Small intestine (tissue), 16 donors: ENCODE measurements at places on chromosomes 3 and 15.

DNA sequence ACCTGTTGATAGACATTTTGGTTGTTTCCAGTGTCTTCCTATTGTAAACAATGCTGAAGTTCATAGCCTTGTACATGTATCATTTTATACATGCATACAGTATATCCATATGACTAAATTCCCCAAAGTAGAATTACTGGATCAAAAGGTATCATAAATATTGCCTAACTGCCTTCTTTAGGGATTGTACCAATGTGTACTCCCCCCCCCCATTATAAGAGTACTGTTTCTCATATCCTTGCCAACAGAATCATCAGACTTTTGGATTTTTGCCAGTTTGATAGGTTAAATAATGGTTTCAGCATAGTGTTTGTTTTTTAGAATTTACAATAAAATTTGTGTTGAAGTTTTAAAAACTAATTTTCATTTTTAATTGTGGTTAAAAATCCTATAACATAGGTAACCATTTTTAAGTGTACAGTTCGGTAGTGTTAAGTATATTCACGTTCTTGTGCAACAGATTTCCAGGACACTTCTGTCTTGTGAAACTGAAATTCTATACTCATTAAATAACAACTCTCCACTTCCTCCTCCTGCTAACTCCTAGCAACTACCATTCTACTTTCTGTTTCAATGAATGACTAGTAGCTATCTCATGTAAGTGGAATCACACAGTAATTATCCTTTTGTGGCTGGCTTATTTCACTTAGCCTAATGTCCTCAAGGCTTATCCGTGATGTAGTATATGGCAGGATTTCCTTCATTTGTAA lies 30.8 kb upstream of the MAP3K13 start:
- DNase-seq, result peak; percentile 89

GRCh38 chr3:69406163-69406562 lies 20.3 kb upstream of the FRMD4B start:
- DNase-seq, result no peak

GRCh38 chr3:132997404-132998185 lies 40.6 kb upstream of the TMEM108 start:
- no peak for DNase-seq

- DNase-seq, result no peak
Observed at GRCh38 chr3:138323971-138324370, 5.7 kb downstream of the NME9 start.

GRCh38 chr3:186717039-186717457 lies at the start of gene KNG1:
TSS of gene KNG1 (plus strand) at chr3:186717359. CDS start at chr3:186717543, 184 bp downstream.
- peak; percentile 9 for DNase-seq

DNA sequence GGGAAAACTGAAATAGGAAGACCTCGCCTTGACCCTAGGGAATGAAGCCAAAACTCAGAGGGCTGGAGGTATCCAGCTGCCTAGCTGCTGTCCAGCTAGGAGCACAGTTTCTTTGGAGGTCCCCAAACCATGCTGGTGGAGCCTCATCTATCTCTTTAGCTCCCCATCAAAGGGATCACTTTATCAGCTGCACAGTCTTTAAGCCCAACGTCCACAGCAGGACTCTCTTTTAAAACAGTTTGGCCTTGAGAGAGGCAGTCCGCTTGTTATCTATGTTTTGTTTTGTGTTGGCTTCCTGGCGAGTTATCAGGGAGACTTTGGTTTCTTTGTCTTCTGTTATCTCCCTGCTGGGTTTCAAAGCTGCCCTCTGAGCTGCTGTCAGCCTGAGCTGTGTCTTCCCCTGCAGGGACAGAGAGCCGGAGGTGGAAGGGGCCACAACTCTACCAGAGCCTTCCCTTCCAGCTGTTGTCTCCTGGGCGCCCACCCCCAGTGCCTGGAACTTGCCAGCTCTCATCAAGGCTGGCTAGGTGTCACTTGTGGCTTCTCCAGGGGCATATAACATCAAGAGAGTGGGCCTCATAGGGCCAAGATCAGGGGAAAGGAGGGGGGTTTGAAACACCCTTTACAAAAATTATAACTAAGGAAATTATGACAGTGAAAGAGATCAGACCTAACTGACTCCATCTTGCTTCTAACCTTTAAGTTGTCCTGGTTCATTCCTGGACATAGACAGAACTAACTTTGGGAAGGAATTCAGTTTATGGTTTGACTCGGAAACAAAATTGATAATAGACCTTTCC lies 61.4 kb upstream of the C15orf39 start:
- DNase-seq, result peak; percentile 39
